ENCODE measurements at places on chromosomes 13 and 19.

DNA sequence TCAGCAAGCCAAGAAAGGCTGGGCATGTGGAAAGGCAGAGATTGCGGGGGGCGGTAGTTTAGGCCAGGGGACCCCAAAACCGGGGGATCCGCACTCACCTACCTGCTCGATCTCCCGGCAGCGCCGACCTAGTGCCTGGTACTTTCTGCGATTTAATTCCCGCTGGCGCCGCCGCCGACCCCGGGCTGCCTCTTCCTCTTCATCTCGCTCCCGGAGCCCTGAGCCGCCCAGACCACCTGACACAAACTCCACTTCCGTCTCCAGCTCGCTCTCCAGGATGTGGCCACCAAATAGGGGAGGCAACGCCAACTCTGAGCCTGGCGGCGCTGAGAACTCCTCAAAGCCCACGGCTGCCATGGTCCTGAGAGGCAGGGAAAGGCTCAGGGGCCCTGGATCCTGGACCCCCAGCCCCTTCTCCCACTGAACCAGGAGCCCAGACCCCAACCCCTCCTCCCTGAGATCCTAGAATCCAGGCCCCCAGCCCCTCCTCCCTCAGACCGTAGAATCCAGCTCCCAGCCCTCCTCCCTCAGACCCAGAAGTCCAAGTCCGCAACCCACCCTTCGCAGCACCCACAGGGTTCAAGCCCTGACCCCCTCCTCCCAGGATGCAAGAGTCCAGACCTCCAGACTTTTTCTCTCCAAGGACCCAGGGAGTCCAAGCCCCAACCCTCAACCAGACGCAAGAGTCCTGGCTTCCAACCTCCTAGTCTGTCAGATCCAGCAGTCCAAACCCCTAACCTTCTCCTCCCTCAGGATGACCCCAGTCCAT lies 933 bp downstream of the TFPT start:
- no peak for DNase-seq

DNA sequence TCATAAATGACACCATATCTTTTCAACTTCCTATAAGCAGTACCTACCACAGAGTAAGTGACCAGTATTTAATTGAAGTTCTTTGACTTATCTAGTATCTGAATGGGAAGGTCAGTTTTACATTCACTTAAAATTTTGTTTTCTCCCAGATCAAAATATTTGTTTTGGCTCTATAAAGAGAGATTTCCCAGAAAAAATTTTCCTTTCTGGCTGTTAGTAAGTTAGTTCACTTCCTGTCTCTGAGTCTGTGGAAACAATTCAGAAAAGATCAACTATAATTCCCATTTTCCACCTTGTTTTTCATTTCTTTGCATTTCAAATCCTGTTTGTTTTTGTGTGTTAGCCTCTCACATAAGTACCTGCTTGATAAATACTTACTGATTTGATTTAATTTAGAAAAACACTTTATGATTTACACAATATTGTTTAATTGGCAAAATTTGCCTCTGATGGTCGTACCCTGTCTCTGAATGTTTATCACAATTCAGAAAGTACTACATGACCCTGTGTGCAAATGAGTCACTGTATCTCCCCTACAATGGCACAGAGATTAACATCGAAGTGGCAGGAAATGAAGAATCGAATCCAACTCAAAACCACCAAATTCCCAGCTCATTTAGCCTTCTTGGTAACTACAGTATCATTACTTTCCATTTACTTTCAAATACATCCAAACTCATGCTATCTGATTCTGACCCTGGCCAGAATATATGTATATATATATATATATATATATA lies 15.4 kb upstream of the MED4 start:
- DNase-seq = no peak

DNA sequence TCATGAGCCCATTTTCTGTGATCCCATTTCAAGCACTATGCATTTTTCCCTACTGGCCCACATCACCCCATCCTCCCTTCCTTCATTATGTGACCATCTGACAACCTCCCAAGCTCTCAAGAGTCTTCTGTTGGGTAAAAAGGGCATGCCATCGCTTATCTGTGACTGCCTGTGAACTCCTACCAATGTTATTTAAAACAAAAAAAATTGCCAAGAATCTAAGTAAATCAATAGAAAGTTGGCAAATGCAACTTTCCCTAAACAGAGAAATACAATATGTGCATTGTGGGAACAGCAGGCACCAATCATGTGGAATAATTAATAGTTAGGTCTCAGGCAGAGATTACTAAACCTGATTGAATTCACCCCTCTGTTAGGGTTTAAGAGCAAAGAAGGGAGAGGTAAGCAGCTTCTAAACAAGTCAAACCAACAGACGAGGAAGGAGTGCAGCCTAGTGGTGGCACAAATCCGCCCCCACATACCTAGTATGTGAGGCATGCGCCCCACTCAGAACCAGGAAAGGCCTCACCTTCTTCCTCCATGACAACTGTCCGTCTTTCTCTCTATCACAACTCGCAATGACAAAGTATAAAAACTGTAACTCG lies 29.8 kb downstream of the DZIP1 start:
- no peak for DNase-seq

GRCh38 chr19:55398200-55398925 lies 9.2 kb downstream of the UBE2S start:
- DNase-seq = no peak

- no peak for DNase-seq
Observed at GRCh38 chr19:36851898-36852297, 1.2 kb downstream of the ZNF345 start.

DNA sequence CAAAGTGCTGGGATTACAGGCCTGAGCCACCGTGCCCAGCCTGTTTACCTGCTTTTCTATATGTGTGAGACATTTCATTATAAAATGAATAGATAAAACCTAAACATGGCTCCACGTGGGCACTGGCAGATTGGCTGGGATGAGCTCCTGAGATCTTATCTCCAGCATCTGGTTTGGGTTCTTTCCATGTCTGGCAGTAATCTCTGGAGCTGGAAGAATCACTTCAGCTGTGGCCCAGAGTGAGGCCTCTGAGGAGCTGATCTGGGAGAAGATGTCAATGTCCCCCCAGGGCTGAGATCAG lies 5.5 kb upstream of the SULT2A1 start:
- DNase-seq = no peak

- DNase-seq = no peak
Observed at GRCh38 chr13:58908019-58908679, 1255.6 kb downstream of the DIAPH3 start.

DNA sequence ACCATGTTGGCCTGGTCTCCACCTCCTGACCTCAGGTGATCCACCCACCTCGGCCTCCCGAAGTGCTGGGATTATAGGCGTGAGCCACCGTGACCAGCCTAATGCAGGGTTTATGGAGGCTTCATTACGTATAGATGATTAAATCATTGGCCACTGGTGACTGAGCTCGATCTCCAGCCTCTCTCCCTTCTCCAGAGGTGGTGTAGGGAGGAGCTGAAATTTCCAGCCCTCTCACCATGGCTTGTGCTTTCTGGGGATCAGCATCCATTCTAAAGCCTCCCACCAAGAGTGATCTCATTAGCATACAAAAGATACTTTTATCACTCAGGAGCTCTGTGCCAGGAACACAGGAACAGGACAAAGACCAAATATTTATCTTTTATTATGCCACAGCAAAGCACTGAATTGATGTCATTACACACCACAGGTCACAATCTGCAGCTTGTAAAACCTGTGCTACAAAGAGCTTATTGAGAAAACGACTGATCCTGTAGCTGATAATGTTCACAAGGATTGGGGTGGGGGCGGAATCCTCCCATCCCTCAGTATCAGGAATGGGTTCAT lies 32.4 kb downstream of the RHPN2 start:
- DNase-seq = no peak

- DNase-seq = no peak
Observed at GRCh38 chr13:36979361-36980050, 19.6 kb downstream of the ALG5 start.

DNA sequence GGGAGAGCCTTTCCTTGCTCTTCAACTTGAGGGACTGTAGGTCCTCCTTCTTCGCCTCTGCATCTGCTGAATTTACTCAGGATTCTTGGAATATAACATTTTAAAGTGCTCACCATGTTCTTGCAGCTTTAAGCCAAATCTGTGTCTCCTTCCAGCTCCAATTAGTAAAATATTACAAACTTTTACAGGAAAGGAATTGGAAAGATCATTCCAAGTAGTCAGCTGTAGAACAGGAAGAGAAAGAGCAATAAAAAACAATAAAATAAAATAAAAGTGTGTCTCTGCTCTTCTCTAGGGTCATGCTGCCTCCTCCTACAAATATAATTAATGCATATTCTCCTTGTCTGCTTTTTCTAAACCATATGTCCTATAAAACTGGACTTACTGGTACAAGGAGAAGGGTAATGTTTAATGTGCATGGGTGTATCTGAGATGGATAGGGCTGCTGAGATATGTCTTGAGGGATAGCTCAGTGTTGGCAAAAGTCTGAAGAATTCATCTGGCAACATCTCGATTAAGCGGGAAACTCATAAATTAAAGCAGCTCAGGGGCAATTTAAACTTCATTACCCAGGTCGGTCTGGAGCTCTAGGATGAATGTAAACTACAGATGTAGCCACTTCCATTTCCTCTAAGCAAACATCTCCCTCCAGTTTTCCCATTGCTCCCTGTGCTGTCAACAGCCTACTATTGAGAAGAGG lies 25.0 kb downstream of the ENOX1 start:
- DNase-seq = no peak

- DNase-seq = peak; percentile 61
Observed at GRCh38 chr13:27450921-27451471, 632 bp upstream of the MTIF3 start.

DNA sequence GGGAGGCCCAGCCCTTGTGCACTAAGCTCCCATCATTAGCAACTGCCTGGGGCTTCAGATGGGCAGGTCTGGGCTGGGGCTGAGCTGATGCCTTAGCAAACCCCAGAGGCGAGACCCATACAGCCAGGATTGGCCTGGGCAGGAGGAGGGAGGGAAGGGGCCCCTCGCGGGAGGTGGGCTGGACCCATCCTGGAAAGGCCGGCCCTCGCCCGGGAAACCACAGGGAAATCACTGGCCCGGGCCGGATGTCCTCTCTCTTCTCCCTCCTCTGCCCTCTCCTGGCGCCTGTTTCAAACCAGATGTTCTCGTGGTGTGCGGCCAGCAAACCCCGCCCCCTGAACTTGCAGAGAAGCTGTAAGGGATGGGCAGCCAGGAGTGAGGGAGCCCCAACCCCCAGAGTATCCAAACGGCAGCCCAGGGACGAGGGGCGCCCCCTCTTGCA lies 43.1 kb downstream of the TMEM255B start:
- DNase-seq = no peak

DNA sequence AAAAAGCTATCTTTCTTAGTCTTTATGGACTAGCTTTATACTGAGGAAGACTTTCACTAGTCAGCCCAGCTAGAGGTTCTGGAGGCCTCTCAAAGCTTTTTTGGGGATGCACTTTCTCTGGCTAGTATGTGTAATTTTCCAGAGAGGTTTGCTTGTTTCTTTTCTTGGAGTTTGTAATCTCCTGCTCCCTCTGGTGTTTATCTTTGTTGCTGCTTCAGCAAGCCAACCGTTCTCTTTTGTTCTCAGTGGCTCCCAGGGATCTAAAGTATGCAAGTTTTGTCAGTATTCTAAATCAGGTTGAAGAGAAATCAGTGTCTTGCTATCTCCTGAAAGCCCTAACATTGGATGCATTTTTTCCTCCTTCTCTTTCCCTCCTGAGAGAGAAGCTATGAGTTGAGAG lies 121.1 kb upstream of the MYO16 start:
- no peak for DNase-seq

DNA sequence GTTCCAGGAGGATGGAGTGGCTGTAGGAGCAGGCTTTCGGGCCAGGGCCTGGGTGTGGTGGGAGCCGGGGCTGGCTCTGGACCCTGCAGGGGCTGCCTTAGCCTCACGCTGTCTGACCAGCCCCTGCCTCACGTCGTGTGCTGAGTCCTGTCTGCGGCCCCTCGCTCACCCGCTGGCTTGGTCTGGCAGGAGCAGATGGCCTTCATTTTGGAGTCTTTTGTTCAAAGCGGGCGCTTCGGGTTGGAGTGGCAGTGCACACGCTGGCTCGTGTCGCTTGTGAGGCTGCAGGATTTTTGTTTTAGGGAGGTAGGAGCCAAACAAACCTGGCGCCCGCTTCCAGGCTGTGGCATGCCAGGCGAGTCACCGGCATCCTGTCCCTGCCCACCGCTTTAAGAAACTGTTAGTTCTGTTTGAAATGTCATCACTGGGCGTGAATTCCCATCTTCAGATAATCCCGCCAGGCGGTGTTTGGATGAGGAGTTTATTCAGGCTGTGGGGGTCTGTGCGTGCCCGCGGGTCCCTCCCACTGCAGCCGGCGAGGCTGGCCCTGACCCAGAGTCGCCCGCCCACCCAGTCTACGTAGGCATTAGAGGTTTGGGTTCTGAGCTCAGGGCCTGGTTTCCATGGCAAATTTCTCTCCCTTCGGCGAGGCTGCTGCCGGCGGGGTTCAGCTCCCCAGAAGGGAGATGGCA lies 89.8 kb downstream of the KDM4B start:
- DNase-seq = no peak

DNA sequence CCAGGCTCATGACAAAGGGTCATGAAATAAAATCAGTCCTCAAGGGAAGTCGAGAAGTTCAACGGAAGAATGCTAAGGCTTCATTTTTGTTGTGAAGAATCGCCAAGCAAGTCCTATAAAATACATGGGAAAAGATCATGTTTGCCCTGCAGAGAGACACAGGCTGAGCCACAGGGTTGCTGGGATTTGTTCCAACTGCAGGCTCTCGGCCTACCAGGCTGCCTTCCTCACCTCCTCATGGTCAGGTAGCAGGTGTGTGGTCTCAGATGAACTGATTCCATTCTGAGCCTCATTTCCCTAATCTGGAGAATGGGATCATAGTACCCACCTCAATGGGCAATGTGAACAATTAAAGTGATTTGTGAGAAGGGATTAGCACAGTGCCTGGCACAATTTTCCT lies 114.9 kb upstream of the SPATA13 start:
- no peak for DNase-seq

DNA sequence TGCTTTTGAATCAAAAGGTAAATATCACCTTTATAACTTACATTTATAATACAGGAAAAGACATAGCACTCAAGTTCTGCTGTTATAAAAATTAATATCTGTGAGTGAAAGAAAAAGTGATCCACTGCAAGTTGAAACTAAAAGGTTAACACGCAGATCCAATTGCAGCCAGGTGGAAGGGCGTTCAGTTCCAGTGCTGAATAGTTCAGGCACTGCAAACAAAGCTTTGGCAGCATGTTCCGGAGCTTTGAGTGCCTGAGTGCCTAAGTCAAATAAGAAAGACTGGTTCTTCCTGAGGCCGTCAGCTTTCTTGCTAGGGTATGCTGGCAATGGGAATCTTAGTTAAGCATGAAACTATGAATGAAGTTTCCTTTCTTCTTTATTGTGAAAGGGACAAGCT lies 200.3 kb downstream of the LMO7 start:
- DNase-seq = peak; percentile 86

DNA sequence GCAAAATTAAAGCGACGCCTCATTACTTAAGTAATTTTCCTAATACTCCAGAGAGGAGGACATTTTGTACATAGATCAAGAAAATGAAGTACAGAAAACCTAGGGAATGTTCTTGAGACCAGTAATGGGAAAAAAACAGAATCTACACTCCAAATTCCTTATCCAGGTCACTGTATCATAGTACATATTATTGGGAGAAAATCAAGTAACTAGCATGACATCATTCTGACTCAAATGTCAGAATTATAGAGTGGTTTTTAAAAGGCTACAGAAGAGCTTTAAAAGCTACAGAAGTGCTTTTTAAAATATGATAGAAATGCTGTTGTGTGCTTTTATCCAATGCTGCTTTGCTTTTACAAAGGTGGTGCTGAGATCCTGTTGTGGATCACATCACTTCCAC lies 86.3 kb upstream of the SLC15A1 start:
- no peak for DNase-seq

- DNase-seq = no peak
Observed at GRCh38 chr13:22041741-22042140, 370.9 kb downstream of the FGF9 start.
